Mesendoderm (in vitro differentiated cells): ENCODE measurements at places on chromosomes 3 and 15.

GRCh38 chr3:55000546-55000945 lies 72.7 kb upstream of the LRTM1 start:
- no peaks in the 10 kb centered on the region for H3K36me3 ChIP-seq
- no peaks in the 10 kb centered on the region for H3K27me3 ChIP-seq
- no peak overlapping the region for H3K4me3 ChIP-seq
- peak; percentile 93 for DNase-seq

- no peak overlapping the region for H3K4me3 ChIP-seq
- no peaks in the 10 kb centered on the region for H3K27me3 ChIP-seq
- H3K4me1 ChIP-seq: peaks cover 4% of the 10 kb centered on the region
- peak; percentile 79 for DNase-seq
These were observed 8.9 kb upstream of the KBTBD8 start for GRCh38 chr3:66989241-66989640.

DNA sequence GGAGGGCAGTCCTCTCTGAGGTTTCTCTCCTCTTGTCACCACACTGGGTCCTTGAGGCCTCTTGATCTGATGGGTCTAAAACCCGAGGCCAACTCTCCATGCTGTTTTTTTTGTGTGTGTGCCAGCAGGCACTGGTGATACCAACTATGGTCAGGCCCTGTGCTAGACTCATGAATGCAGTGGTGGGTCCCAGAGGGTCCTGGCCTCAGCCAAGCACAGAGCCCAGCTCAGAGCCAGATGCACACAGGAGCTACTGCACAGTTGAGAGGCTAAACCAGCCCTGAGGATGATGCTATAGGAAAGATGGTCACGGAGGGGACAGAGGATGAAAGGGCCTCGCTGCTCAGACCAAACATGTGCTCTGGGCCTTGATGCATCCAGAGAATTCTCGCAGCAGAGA lies 33.5 kb downstream of the RAB6B start:
- DNase-seq: no peak
- H3K27ac ChIP-seq: no peak overlapping the region
- no peaks in the 10 kb centered on the region for H3K4me1 ChIP-seq
- H3K27me3 ChIP-seq: no peaks in the 10 kb centered on the region
- no peaks in the 10 kb centered on the region for H3K36me3 ChIP-seq

DNA sequence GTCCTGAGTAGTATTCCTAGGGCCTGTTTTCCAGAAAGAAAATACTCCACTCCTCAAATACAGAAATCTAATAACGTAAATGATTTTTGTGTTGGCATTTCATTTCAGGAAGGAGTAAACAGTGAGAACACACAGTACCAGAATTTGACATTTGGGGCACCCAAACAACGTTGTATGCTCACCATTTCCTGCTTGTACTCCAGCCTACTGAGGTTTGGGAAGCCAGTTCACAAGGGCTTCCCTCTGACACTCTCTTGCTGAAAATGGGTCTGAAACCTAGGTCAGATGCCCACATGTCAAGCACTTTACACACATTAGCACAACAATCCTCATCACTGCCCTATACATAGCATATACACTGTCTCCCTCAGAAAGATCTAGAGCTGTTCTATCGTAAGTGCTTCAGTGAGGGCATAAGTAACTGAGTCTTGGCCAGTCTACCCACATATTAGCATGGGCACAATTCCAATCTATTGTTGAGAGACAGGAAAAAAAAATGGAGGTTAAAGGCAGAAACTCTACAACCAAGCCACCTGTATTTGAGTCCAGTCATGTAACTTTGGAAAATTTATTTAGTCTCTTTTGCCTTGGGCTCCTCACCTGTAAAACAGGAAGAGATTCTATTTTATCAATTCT lies 43.5 kb upstream of the RSL24D1 start:
- no peak overlapping the region for H3K4me3 ChIP-seq
- H3K36me3 ChIP-seq: no peaks in the 10 kb centered on the region
- no peaks in the 10 kb centered on the region for H3K4me1 ChIP-seq
- no peak overlapping the region for H3K27ac ChIP-seq
- DNase-seq: no peak

DNA sequence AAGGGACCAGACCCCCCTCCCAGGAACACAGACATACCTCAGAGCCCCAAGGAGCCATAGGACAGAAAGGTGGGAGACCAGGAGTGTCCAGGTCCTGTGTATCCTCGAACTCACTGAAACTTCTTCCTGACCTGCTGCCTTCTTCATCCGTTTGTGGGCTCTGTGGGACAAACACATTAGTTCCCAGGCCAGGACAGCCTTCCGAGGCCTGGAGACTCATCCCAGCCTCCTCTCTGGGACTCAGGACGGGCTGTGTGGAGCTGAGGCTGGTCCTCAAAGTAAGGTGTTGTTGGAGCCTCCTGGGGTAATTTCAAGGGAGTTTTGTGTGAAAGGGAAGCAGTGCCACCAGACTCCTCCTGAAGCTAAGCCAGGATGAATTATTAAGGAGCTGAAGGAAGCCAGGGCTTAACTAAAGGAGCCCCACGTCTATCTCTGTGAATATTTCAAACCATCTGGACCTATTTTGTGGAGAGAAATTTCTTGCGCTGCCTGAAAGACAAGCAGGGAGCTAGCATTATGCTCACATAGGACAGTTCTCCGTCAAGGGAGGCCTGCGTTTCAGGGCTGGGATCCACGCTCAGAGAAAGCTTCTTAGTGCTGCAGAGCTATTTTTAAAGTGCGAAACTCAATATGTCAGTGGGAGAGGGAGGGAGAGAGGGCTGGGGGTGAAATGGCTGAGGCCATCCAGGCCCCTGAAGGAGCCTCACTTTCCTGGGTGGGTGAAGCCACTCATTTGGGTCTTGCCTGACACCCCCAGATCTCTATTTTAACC lies 29.8 kb upstream of the PLA2G4E start:
- H3K4me1 ChIP-seq: peaks cover 16% of the 10 kb centered on the region
- H3K4me3 ChIP-seq: no peak overlapping the region
- no peak overlapping the region for H3K27ac ChIP-seq
- no peak for DNase-seq

- no peak for DNase-seq
- no peaks in the 10 kb centered on the region for H3K36me3 ChIP-seq
- H3K27me3 ChIP-seq: no peaks in the 10 kb centered on the region
These were observed 263.7 kb downstream of the OCA2 start for GRCh38 chr15:27835233-27835939.

GRCh38 chr3:45670991-45671390 lies 18.2 kb upstream of the SACM1L start:
- H3K4me3 ChIP-seq: no peak overlapping the region
- no peak overlapping the region for H3K27ac ChIP-seq
- H3K4me1 ChIP-seq: peaks cover 4% of the 10 kb centered on the region
- H3K36me3 ChIP-seq: no peaks in the 10 kb centered on the region
- no peaks in the 10 kb centered on the region for H3K27me3 ChIP-seq
